H1 (cell line): ENCODE measurements at places on chromosomes 12 and 14. TPM values are rescaled to one million over a fixed set of nuclear protein-coding genes. Genes with fewer than 3 reads are reported as not detected.

GRCh38 chr14:103657471-103657870 is 28.5 kb downstream of the KLC1 start:
- no peak for DNase-seq

DNA sequence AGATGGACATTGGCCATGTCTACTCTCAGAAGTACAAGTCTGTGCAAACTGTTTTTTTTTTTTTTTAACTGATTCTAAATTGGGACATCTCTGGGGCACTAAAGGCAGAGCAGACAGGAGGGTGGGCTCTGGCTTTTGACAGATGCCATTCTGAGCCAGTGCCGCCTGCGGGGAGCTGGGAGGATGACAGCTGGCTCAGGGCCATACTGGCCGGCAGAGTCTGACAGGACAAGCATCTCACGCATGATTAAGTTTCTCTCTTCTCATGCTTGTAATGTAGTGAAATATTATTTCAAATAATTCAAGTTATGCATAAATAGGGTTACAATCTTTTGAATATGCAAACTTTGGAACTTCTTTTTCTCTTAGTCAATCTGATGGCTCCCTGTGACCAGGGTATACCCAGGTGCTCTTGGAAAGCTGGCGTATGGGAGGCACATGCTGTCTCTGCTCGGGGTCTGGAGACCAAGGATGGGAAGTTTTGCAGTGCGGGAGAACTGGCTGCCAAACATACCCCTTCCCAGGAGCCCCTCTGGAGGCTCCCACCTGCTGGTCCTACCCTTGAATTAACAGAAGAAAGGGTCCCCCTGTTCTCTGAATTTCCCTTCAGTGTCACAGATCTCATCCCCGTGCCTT is 7.6 kb downstream of the CDCA4 start:
- no peak for DNase-seq

The OTOGL gene
- 0.17 and 0.31 TPM in 2 replicates for total RNA-seq

DNA sequence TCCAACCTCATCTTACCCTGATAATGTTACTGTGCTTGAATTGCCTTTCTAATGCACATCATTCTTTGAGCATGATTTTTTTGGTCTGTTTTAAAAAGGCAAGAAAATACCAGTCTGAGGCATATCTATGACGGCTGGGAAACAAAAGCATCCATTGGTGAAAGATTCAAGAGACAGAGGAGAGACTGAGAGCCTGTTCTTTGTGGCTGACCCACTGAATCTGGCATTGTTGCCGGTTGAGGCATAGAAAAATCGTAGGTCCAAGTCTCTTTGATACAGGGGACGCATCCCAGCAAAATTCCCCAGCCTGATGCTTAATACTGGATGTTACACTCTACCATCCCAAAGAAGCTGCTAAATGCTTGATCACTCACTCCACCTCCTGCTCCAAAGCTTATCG is 2.9 kb upstream of the KLHL42 start:
- no peak for DNase-seq

DNA sequence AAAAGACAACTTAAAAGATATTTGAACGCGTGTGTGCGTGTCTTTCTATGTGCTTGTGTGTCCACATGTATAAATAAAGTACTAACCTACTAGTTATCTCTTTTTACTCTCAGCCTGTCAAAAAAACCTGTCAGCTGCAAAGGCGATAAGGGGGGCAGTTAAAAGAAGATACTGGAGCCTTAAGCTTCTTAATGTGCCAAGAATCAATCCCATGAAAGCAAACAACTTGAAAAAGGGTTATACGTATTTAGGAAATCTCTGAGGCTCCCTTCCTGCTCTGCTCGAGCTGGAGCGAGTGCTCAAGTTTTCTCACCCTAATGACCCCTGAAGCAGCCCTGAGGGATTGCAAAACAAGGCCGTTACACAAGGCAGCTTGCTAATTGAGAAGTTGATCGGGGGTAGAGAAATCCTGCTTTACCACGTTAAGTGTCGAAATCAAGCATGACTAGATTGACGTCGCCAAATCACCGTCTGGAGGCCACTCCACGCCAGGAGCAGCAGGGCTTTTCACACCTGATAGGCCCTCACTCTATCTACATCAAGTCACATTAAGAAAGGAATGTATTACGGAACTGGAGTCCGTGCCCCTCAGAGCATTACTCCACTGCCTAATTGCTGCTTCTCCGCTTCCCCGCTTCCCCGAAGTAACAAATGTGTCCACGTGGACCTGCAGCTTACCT is 32.4 kb downstream of the LMO3 start:
- no peak for DNase-seq

- DNase-seq, result no peak
These were observed 30.3 kb downstream of the FAIM2 start for GRCh38 chr12:49873361-49873934.

The EIF2S3B gene
- total RNA-seq, result 5.3 and 6.7 TPM in 2 replicates

- no peak for DNase-seq
These were observed 27.6 kb upstream of the FGF23 start for GRCh38 chr12:4407136-4407535.

GRCh38 chr14:58882577-58883018 is 244.8 kb downstream of the DACT1 start:
- no peak for DNase-seq

DNA sequence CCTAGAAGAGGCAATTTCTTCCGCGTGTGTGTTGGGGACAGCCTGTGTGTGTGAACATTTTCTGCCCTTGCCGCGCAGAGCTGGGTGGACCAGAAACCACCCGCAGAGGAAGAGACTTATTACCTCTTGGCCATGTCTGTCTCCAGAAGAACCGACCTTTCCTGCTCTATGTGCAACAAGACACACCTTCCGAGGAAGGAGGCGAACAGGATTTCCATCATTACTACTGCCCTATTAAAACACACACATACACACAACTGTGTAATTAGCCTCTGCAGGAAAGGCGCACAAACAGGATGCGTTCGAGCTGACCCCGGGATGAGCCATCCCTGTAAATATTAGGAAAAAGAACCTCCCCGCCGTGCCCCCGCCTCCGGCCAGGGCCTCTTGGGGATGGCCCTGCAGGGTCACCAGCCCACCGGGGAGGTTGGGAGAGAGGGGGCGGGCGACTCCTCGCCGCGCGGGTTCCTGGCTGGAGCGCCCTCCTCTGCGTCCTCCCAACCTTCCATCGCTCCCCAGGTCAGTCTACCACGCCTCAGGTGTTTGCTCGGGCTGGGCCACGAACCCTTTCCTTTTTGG is 484 bp upstream of the PRKCH start:
- no peak for DNase-seq

The C1R gene
- total RNA-seq, result 6.9 and 7.7 TPM in 2 replicates

DNA sequence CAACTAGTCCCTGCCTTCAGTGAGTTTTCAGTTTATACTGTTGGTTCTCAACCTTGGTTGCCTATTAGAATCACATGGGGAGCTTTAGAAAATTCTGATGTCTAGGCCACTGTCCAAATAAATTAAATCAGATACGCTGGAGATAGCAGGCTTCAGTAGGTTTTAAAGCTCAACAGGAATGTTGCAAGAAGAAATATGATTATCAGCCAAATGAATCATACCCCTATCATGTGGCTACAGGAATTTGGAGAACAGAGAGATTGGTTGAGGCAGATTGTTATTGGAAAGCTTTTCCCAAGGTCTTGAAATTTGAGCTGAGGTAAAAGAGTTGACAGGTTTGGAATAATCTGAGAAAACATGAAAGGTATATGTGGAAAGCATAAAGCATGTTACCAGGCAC is 125.3 kb downstream of the WIF1 start:
- no peak for DNase-seq

GRCh38 chr12:48542300-48542928 is 17.0 kb downstream of the OR8S1 start:
- DNase-seq, result peak; percentile 9

GRCh38 chr14:77140359-77141213 is 1.0 kb downstream of the ZDHHC22 start:
- no peak for DNase-seq

- no peak for DNase-seq
These were observed 15.7 kb downstream of the NR1H4 start for GRCh38 chr12:100489251-100489820.

DNA sequence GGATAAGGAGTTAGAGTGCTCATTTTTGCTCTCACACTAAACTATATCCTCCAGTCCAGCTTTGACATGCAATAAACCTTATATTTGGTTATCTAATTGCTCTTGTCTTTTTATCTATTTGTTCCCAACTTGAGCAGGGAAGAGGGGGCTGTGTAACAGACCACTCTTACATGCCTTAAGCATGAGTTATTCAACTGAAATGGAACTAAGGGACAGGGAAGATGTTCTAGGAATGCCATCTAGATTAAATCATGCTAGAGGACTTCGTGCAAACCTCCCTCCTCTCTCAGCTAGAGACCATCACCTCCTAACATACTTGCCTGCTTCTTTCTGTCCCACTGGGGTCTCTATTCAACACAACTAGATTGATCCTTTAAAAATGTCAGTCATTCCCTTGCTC is 20.6 kb downstream of the SPX start:
- DNase-seq, result no peak

GRCh38 chr14:92154283-92154942 is 32.6 kb downstream of the CPSF2 start:
- DNase-seq, result no peak

DNA sequence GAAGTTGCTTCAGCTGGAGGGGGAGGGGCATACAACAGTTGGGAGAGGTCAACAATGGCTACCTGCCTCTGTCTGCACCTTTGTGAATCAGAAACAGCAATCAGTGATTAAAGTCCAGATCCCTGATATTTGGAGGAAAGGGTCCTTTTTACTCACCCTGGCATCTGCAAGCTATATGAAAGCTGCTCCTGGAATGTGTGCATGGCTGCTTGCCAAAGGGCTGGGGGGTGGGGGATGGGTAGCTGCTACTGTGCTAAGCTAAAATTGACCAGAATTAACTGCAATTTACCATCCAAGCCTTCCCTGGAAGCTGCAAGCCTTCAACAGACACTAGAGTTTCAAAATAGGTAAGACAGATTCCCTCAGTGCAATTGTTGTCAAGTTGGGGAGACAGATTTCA is 13.5 kb upstream of the GTF2A1 start:
- no peak for DNase-seq
